Motor neuron (in vitro differentiated cells): ENCODE measurements at places on chromosomes 6 and 20.
A peak's percentile ranks its signal among the peaks of the same experiment; 100 is the strongest.

- ATAC-seq, result peak; percentile 48
Observed at GRCh38 chr6:156876302-156876701, 99.1 kb downstream of the ARID1B start.

DNA sequence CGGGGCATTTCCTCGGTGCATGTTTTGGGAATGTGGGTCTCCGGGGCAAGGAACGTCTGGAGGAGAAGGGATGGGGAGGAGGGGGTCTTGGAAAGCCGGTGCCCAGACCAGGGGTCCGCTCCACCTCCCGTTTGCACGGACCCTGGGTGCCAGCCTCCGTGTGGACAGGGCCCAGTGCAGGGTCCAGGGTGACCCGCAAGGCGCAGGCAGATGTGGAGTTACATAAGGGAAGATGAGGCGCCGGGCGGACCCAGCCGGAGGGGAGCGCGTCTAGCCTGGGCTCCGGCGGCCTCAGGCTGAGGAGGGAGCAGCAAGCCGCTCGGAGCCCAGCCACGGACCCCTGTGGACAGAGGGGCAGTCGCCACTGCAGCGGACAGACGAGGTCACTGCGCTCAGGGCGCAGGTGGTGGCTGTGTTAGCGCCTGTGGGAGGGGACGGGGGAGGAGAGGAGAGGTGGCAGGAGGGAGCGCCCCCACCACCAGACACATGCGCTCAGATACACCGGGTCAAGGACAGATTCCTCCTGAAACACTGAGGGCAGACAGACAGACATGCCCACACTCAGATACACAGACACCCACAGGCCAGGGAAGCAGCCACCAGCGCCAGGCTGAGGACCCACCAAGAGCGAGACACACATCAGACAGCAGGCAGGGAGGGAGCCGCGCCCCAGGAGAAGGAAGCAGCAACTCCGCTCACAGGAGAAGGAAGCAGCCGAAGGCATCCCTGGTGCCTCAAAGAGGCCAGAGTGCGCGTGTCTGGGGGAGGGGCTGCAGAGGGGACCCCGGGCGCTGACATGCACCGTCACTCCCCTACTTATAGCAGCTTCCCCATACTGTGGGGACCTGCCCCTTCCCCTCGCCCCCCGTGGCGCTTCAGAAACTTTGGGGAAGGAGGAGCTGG lies 839 bp upstream of the HRH3 start:
- ATAC-seq, result peak; percentile 10

GRCh38 chr6:7544597-7544996 lies 3.1 kb downstream of the DSP start:
- ATAC-seq, result no peak

DNA sequence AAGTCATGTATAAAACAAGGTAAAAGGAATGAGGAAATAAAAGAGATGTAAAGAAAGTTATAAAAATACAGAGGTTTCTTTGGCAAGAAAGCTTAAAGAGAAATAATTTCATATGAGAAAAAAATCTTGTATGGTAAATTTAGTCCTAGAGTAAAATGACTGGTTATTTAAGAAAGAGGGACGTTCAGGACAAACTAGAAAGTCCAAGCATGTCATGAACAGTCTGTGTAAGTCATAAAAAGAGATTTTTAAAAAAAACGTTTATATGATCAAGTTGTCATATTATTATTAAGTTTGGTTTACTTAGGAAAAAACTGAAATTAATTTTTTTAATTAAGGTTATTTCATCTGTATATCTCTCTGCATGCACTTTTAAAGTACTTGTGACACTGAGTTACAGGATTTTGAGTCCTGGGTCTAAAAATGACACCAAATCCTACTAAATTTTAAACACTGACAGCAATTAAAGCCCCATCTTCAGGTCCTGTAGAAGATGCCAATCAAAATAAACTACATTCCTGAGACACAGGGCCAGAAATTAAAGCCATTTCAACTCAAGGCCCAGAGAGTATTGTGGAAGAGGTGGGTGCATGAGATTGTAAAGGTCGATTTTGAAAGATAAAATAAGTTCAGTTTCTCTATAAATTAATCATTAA lies 62.4 kb downstream of the AGPAT4 start:
- ATAC-seq, result no peak

GRCh38 chr20:57449398-57450354 lies 58.5 kb downstream of the RBM38 start:
- no peak for ATAC-seq

GRCh38 chr6:81962198-81962597 lies 209.7 kb upstream of the TENT5A start:
- no peak for ATAC-seq

GRCh38 chr6:46367354-46368168 lies 123.7 kb downstream of the RCAN2 start:
- ATAC-seq, result no peak

DNA sequence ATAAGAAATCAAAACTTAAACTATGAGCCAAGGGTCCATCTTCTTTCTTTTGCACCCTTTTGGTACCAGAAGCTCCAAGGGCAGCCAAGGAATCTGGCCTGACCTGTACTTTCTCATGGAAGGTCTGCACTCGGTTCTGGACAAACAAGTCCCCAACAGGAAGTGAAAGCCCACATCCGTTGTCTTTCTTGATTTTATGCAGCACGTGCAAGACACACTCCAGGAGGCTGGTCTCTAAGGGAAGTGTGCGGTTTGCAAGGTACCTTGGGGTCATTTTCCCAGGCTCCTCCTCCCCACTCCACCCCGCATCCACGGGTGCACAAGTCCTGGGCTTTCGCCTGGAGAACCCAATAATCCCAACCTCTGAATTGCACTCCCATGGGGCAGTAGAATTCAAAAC lies 101.9 kb downstream of the NFATC2 start:
- no peak for ATAC-seq

DNA sequence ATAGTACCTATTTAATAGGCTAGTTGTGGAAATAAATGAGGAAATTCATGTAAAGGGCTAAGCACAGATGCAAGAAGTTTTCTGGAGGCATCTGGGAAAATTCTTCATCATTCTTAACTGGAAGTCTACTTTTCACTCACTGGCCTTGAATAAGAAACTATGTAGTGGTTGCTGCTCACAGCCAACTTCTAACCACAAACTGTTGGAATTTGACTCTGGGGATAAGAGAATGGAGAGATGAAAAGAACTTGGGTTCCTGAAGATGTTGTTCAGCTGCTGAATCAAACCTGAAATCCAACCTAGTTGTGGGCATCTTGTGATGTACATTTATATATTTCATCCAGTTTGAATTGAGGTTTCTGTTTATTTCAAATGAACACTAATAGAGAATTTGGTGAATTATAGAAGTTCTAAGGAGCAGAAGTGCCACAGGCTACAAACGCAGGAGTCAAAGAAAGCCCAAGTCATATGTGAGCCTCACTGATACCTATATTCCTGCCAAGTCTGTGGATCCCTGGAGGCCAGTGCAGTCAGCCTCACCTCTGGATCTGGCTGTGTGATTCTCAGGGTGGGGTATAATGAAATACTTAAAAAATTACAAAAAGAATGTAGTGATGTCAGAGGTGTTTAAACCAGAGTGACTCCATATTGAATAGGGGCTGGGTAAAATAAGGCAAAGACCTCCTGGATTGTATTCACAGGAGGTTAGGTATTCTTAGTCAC lies 18.7 kb upstream of the MEI4 start:
- ATAC-seq, result no peak

DNA sequence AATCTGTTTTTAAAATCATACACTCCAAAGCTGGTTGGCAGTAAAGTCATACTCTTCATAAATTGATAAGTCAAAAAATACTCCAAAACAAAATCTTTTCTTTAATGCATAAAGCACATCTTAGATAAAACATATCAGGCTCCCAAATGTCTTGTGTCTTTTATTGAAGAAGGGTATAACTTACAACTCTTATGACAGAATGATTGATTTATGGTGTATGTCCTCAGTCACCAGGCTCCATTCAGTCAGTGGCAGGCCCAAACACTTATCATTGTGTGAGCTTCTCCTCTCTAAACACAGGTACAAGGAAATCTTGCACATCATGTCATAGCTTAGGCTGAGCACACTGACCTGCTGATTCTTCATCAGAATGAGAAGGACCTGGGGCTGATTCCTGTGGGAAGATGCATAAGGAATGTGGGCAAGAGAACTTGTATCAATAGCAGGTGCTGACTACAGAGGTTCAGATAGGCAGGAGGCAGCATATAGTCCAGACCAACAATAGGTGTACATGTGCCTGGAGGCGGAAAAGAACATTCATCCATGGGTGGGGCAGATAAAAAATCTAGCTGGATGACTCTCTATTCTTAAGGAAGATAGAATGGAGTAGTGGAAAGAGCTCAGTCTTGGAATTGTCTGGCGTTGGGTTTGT lies 1.9 kb downstream of the CALHM5 start:
- no peak for ATAC-seq

GRCh38 chr6:3108746-3109414 lies 9.6 kb upstream of the BPHL start:
- ATAC-seq, result no peak

DNA sequence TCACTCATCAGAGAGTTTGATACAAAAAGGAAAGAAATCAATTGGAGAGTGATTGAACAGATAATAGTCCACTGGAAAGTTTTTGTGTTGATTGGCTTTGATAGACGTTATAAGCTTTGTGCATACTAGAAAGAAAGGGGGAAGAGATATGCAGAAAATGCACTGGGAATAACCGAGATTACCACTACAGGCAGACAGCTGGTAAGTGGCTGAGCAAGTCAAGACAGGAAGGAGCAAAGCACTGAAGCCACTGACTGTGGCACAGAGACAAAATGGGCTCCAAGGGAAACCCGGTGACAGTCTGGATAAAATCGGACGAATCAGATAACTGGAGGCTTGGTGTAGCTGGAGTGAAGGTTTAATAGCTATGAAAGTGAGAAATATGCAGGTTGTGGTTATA lies 209.0 kb downstream of the SIM1 start:
- ATAC-seq, result no peak

- no peak for ATAC-seq
Observed at GRCh38 chr6:12580290-12580689, 136.3 kb upstream of the PHACTR1 start.

DNA sequence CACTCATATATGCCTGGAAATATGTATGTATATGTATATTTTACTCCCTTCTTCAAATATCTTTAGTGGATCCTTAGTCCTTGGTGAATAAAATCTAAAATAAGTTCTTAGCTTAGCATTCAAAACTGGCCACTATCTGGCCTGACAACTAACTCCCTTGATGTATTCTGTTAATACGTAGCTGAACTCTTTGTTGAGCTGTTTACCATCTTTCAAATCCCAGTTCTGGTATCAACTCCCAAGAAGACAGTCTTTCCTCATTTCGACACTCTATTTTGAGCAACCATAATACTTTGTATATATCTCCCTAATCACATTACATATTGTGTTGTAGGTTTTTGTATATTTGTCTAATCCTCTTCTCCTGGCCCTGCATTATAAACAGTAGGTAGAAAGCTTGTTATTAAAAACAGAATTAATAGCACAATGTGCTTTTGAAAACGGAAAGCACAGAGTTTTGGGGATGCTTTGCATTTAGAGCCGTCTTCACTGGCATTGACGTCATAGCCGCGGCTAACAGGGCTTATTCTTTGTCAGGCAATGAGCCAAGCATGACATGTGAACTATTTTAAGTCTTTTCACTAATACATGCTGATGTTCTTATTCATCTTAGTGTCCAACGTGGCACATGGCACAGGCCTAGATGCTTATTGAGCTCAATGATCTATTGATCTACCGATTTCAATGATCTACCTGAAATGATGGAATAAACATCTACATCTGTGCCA lies 47.2 kb upstream of the CCN2 start:
- no peak for ATAC-seq

DNA sequence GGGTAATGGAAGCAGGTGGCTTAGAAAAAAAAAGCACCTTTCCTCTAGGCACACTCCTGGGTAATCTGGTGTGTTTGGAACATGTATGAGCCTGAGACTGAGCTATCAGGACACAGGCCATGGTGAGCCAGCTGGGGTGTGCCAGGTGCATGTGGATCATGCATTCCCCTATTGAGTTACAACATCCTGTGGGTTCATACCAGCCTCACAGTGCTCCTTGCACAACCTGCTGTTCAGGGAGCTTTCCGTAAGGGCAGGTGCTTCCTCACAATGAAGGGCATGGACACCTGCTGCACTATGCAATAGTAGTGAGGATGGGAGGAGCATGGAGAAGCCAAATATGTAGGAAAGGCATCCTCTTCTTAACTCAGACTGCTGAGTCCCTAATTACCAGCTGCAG lies 197.2 kb upstream of the SUPT3H start:
- ATAC-seq, result no peak

GRCh38 chr6:145485288-145485687 lies 250.0 kb downstream of the EPM2A start:
- ATAC-seq, result no peak

DNA sequence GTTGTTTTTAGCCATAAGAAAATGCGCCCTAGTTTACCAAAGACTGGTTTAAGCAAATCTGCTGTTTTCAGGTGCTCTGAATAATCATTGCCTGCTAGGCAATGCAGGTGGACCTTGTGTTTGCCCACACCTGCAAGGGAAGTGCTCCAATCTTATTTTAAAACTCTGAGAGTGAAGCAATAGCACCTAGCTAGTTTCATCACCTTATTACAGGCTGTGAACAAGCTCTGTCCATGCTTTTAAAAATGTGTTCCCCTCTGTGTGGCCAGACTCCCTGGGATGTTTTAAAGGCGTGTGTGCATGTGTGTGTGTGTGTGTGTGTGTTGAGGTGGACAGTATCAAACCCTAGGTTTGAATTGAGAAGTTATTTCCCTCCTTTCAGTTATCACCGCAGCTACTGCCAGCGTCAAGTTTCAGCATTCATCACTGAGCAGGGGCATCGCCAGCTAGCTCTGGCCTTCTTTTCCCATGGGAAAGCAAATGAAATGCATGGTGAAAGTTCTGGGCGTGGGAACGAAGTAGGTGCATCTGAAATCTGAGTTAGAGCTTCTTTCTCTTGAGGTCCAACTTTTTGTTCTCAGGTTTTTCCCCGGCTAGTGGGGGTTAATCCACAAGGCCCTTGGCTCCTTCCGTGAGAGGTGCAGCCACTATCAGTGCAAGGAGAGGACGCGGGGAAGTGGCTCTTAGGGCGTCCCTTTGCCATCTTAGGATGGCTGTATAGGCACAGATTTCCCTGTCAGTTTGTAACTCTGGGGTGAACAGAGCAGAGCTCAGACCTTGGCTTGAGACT lies 30.8 kb downstream of the DUSP22 start:
- ATAC-seq, result no peak
